NT2/D1 (cell line): ENCODE measurements at places on chromosomes 5 and 9.

DNA sequence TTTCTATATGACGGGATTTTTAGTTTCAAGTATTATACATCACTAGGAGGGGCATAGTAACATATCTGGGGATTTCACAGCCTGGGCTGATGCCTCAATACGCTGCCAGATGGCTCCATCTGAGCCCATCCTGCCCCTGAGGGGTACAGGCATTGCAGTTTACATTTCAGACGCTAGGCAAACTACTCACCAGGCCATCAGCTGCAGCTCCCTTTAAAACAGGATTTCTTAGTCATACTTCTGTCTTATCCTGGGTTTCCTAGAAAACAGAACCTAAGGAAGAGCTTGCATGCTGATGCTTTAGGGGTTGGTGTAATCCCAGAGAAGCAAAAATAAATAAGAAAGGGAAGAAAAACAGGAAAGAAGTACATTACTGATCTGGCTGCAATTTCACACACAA is 372.8 kb upstream of the PIK3R1 start:
- DNase-seq, result no peak

- DNase-seq, result no peak
These were observed 116.4 kb downstream of the RXRA start for GRCh38 chr9:134442486-134443173.

DNA sequence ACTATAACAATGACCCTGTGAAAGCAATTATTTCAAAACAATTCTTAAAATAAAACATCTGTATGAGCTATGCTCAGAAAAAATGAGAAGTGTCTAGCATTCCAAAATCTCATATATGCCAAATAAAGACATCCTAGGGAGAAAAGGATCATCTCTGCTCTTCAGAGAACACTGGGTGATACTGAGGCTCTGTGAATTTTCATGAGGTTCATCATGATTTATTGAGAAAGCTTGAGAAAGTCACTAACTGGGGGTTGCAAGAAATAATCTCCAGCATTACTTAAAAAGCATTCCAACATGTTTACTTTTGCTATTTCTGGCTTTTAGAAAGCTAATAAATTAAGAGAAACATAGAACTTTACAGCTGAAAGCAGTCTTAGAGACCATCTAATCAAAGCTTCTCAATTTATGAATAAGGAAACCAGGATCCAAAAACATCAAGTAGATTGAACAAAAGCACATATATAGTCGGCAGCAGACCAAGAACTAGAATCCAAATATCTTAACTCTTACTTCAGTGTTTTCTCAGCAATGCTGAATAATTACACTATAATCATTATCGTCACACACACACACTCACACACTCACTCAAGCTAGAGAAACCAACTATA is 372.8 kb downstream of the NR2F1-AS1 start:
- no peak for DNase-seq

DNA sequence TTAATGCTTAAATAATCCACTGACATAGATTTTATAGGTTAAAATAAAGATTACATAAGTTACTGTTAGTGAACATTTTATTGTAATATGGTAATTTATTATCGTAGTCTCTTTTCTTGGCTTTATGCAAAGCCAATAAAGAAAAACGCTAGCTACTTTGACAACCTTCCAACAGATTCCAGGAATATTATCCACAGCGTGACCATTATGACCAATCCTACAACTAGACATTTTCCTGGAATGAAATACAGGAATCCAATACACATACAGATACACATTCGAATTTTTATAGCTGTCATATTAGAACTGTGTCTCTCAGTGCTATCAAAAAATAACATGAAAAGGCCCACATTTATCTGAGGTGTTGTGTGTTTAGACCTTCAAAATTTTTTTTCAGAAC is 13.1 kb downstream of the RPS23 start:
- no peak for DNase-seq

DNA sequence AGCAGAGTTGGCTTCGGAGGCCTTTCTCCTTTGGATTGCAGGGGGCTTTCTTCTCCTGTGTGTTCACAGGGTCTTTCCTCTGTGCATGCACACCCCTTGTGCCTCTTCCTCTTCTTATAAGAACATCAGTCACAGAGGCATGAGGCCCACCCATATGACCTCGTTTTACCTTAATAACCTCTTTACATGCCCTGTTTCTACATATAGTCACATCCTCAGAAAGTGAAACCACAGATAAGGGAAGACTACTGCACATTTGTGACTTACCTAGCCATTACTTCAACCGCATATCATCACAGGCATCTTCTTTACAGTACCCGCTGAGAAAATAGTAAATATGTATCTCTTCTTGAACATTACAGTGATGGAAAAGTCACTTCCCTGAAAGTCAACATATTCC is 204.9 kb upstream of the TARS1 start:
- no peak for DNase-seq

GRCh38 chr5:41097642-41098041 is 26.5 kb upstream of the MROH2B start:
- no peak for DNase-seq

DNA sequence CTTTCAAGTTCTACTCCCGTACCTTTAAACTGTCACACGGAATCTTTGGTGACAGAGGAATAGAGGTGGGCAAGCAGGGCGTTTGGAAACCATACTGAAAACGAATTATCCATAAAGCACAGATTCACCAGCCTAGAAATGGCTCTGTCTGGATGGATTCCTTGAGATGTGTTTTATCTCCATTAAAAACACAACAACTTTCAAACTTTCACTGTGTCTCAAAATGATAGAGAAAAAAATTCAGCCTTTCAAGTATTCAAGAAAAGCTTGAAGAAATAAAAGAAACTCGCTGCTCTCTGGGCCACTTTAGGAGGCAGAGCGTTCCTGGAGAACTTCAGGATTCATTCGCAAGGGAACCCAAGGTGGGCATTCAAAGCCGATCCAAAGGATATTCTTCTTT is 589 bp upstream of the THBS4 start:
- no peak for DNase-seq

GRCh38 chr9:135108831-135109510 is 21.5 kb downstream of the OLFM1 start:
- no peak for DNase-seq

DNA sequence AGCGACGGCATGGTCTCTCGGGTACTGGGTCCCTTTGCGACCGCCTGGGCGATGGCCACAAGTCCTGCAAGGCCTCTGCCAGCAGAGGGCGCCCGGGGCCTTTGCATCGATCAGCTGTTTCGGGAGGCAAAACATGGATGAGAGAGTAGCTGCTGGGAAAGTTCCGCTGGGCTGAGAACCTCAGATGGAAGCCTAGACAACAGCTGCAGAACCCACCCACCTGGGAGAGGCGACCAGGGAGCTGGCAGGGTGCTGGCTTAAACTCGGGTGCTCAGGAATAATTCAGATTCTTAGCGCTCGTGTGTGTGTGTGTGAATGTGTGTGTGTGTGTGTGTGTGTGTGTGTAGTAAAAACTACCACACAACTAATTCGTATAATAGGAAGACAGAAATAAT is 50.0 kb downstream of the TRIM32 start:
- peak; percentile 91 for DNase-seq

DNA sequence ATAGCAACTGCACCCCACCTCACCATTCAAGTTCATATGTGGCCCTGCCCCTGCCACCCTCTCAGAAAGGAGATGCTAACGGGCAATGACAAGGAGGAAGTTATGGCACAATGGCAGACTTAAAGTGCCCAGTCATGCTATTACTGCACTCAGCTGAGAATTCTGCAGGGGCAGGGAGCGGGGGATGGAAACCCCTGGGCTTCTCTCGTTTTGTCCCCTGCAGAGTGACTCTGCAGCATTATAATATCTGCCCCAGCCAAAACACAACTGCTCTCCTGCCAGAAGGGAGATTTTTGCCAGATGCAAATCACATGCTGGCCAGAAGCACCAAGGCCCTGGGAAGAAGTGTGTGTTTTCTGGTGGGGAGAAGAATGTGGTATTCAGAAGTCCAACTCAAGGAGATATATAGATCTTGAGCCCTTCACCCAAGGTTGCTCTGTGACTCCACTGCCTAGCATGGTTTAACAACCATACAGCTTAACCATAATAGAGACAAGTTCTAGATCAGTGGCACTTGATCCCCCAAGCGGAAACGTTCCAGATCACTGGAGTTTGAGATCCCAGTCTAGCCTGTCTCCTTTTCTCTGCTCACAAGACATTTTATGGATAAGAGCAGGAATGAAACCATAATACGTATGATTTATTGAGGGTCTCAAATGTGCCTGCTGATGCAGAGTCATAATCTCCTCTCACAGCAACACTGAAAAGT is 207.0 kb upstream of the MAP3K1 start:
- DNase-seq, result no peak

DNA sequence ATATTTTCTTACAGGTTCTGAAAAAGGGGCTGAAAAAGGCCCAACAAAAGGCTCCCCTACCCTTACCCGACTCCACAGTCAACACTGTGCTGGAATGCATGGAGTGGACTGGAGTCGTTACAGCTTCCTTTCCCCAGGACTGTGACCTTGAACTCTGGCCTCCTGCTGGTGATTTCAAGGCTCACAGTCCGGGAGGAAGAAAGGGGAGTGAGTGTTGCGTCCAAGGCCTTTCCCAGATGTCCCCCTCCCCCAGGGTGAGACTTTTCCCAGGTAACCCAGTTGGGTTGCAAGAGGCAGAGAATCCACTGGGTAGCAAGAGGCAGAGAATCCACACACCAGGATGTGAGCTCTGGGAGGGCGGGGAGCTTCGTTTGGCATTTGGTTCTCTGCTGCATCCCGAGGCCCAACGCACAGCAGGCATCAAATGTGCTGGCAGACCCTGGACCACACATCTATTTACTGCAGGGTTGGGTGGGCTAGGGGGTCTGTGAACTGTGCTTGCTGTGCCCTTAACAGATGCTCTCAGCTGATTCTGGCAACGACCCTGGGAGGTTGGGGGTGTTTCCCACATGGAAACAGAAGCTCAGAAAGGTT is 37.5 kb downstream of the FABP6 start:
- no peak for DNase-seq

DNA sequence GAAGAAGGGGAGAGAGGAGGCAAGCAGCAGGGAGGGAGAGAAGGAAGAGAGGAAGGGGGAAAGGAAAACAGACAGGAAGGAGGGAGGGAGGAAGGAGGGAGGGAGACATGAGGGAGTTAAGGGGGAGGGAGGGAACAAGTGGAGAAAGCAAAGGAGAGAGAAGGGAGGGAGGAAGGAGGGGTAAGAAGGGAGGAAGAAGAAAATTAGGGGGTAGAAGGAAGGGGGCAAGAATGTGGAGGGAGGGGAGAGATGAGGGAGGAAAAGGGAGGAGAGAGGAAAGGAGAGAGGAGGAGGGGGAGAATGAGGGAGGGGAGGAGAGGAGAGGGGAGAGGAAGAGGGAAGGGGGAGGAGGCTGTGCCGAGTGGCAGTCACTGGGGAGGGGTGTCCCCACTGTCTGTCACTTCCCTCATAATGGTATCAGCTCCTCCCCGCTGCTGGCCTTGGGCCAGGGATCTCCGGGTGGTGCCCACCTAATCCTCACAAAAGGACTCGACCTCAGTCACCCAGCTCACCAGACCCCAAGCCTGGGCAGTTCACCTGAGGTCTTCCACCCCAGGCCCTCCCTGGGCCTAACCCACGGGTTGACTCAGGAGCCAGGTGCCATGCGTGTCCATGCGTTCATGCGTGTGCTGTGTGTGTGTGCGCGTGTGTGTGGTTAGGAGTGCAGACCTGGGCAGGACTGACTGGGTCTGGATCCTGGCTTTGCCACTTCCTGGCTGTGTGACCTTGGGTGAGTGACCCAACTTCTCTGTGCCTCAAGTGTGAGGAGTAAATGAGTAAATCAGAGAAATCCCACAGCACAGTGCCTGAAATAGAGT is 18.1 kb downstream of the C9orf50 start:
- DNase-seq, result no peak
